Psoas muscle (tissue), 8 donors: ENCODE measurements at places on chromosomes 12 and 14. TPM values are rescaled to one million over a fixed set of nuclear protein-coding genes. Genes with fewer than 3 reads are reported as not detected.

- no peaks in the 10 kb centered on the region for H3K36me3 ChIP-seq
- peaks cover 41% of the 10 kb centered on the region for H3K4me1 ChIP-seq
- peak overlapping the region; percentile 100 for H3K27ac ChIP-seq
- H3K27me3 ChIP-seq: no peaks in the 10 kb centered on the region
- no peak overlapping the region for H3K4me3 ChIP-seq
- DNase-seq: no peak
Observed at GRCh38 chr12:124919521-124920352, 5.3 kb upstream of the UBC start.

The FGF6 gene
- polyA plus RNA-seq: not detected

The OLR1 gene
- polyA plus RNA-seq: 0.04 TPM

GRCh38 chr12:106112145-106112821 lies 26.5 kb downstream of the NUAK1 start:
- H3K4me1 ChIP-seq: peaks cover 79% of the 10 kb centered on the region
- DNase-seq: peak; percentile 39
- peak overlapping the region; percentile 76 for H3K27ac ChIP-seq
- no peaks in the 10 kb centered on the region for H3K27me3 ChIP-seq
- no peak overlapping the region for H3K4me3 ChIP-seq

GRCh38 chr14:74290415-74290814 lies 12.3 kb downstream of the ABCD4 start:
- no peaks in the 10 kb centered on the region for H3K36me3 ChIP-seq
- no peak overlapping the region for H3K4me3 ChIP-seq
- H3K27ac ChIP-seq: no peak overlapping the region
- no peaks in the 10 kb centered on the region for H3K27me3 ChIP-seq
- no peak for DNase-seq

The ATG2B gene
- polyA plus RNA-seq: 2.7 TPM

The HCAR1 gene
- polyA plus RNA-seq: 0.05 TPM

GRCh38 chr12:82952946-82953345 lies 266.2 kb downstream of the TMTC2 start:
- no peaks in the 10 kb centered on the region for H3K27me3 ChIP-seq
- no peak overlapping the region for H3K4me3 ChIP-seq
- H3K4me1 ChIP-seq: no peaks in the 10 kb centered on the region
- H3K27ac ChIP-seq: no peak overlapping the region
